HL-60 (cell line): ENCODE measurements at places on chromosomes 4 and X.
A peak's percentile ranks its signal among the peaks of the same experiment; 100 is the strongest.

DNA sequence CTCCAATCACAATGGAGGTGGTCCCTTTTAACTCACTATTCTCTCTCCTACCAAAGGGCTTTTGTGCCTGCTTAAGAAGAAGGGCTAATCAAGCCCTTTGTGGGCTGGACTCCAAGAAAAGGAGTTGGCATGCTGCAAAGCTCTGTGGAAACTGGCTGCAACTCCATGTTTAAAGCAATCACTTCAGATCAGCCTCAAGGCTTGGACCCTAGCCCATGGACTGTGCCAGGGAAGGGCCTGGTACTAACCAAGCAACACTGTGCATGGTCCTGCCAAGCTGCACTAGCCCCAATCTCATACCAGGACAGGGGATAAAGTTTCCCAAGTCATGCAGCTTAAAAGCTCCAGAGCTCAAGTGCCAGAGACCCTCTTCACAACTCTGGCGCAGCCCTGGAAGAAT lies 86.7 kb downstream of the ATP8A1 start:
- DNase-seq = no peak

DNA sequence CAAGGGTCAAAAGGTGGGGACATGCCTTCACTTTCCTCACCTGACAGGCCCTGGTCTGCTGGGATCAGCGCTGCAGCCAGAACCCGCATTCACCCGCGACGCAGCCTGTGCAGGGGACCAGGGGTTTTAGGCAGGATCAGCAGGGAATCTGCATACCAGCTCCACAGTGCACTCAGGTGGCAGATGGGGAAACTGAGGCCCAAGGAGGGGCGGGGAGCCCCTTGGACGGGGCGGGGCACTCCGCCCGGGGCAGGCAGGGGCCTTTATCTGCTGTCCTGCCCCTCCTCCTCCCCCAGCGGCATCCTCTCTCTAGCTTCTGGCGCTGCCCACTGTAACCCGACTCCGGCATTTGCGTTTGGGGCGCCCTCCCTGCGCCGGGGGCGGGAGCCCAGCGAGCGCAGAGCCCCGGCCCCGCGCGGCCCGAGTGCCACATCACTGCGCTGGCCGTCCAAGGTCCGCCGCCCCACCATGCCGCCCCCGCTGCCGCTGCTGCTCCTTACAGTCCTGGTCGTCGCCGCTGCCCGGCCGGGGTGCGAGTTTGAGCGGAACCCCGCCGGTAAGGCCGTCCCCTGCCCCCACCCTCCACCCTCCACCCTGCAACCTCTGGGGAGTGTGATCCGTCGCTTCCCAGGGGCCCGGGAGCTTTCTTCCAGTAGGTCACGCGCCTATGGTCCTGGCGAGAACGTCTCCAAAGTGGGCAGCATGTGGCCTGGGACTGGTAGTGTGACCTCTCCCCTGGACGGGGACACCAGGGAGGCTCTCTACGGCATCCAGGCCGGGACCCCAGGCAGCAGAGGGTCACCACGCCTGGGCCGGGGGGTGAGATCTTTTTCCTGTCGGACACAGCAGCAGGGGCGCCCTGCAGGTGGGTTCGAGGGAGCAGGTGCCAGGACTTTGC lies at the start of gene CPZ:
Gene CPZ (plus strand): TSS at position 400 of the 898 bp plus-strand sequence. CDS start 69 bp downstream, at position 469.
- DNase-seq = no peak

- DNase-seq = no peak
These were observed 57.0 kb upstream of the ARSJ start for GRCh38 chr4:114036426-114036825.

DNA sequence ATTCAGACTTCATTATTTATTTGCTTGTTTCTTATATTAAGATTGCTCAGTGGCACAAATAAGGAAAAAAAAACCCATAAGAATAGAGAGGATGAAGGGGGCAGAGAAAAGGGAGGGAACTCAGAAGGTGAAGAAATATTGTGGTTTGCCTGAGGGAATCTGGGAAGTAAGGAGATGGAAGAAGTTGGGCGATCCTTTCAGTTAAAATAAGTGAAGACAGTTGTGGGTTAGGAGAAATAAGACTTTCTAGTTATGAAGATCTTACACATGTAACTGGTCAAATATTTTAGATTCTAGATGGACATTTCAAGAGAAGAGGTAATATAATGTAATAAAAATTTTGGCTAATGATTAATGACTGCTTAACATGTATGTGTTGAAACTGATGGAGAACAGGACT lies 138.7 kb upstream of the LIMCH1 start:
- DNase-seq = no peak

- DNase-seq = no peak
These were observed 6.6 kb upstream of the CPLX1 start for GRCh38 chr4:832536-832935.

DNA sequence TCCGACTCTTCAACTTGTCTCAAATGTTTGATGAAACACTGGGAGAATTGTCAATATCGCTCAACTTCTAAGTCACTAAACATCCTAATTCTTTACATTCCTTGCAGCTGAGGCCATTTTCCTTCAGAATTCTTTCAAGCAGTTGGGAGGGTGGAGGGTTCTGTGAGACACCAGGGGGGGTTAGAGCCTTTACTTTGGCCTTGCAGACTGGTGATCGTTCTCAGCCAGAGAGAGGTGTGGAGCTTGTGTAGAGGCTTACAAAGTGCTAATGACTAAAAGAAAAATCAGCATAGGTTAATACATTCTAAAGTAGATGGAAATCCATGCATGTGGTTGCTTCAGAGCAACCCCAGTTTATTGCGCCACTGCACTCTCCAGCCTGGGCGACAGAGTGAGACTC lies 21.3 kb upstream of the SOX3 start:
- DNase-seq = no peak

DNA sequence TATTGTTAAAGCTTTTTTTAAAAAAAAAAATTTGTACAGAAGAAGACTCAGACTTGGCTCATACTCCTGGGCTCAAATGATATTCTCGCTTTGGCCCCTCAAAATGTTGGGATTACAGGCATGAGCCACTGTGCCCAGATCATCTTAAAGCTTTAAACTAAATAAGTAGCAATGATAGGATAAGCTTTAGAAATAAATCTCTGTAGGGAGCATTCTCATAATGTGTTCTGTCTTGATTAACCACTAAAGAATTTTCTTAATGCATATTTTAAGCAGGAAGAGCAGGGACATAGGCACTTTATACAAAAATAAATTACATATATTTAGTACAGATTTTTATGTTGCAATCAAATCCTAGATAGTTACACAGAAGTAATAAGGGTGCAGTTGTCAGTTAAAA lies 667.2 kb downstream of the GRID2 start:
- DNase-seq = no peak

DNA sequence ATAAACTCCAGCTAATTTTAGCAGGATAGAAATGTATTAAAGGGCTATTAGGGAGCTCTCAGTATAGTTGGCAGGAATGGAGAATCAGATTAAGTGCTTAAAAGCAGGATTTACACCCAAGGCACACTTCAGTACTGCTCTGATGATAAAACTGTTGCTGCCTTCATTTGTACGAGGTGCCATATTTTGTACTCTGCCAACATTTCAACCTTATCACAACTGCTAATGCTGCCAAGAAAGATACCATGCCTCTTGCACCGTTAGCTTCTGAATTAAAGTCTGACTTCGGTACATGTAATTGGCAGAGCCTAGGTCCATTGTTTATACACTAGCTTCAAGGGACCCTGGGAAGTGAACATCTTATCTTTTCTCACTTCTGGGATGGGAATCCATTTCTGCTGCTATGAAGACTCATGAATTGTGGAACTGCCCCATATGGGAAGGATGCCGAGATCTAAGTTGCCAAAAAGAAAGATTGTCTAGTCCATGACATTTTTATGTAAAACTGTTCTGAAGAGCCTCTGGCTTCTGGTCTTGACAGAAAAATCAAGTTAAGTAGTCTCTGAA lies 624.0 kb upstream of the IGFBP7 start:
- no peak for DNase-seq

DNA sequence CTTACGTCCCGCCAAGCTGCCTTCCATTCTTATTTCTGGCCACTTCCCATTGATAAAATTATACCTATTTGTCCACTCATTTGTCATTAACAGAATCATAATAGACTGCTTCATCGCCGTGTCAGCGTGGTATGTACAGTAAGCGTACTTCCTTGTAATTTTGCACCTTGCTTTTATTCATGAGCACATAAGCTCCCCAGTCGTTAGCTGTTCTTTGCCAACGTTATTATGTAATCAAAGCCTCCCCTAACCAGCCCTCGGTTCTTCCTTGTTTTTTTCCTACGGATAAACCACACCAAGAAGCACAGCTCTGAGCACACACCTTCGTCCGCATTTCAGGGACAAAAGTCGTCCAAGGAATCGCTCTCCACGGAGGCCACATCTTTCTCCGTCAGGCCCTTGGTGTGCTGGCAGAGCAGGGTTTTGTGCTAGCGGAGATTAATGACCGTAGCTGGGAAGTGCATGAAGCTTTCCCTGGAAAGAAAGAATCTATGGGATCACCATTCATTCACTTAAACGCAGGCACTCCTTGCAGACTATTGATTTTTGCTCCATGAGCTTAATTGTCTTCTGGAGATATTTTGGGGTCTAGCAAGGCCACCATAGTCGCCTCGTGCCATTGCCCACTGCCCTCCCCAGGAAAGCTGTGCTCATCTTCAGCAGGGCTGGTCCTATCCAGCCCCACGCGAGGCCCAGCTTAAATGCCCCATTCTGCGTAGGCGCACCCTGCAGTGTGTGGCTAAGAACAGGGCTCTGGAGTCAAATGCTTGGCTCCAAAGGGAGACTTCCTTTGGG lies 200.9 kb upstream of the PSAPL1 start:
- peak; percentile 55 for DNase-seq

DNA sequence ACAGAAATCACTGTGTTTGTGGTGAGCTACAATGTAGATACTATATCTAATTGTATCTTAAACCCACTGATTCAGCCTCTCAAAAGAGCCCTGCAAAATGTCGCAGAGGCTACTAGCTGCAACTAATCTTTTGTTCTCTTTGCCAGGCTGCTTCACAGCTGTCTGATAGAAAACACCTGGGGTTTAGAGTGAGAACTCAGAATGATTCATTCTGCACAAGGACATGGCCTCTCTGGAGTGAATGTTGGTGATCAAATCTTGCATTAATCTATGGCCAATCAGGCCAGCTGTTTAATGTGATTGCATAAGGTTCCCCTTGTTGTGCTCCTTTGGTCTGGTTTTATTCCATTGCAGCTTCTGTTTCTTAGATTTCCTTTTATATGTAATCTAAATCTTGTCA lies 100.3 kb downstream of the EMCN start:
- DNase-seq = no peak

GRCh38 chr4:65624651-65625050 lies 45.6 kb downstream of the EPHA5 start:
- DNase-seq = no peak
